ENCODE measurements at places on chromosomes 1 and 21.

GRCh38 chr1:24317956-24318614, 1.1 kb upstream of the GRHL3 start:
- no peak for DNase-seq

- no peak for DNase-seq
Measured at GRCh38 chr1:228393811-228394570, 12.6 kb downstream of the TRIM11 start.

DNA sequence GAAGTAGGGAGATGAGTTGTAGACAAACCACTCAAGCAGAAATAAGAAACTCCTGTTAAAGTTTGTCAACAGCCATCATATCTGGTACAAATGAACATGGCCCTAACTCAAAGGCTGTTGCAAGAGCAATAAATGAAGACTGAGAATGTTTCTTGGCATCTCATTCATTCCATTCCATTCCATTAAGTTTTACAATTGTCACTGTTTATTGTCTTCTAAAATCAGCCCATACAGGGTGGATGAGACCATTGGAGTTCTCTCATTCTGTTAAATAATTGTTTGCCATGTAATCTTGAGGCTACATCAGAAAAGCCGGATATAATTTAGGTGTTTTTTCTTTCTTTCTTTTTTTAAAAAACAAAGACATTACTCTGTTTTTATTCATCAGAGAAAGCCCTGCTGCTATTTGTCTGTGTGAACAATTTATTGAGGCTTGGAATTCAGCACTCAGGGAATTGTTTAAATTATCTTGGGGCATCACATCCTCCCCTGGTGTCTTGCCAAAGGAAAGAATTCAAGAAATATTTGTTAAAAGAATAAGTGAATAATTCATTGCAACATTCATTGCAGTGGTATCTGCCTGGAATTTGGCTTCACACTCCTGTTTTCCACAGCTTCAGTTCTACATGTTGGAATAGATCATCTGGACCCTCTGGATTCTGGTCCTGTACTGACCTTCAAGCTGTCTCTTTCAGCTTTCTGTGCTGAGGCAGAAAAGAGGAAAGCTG, 604.5 kb downstream of the PLPP3 start:
- DNase-seq: no peak

DNA sequence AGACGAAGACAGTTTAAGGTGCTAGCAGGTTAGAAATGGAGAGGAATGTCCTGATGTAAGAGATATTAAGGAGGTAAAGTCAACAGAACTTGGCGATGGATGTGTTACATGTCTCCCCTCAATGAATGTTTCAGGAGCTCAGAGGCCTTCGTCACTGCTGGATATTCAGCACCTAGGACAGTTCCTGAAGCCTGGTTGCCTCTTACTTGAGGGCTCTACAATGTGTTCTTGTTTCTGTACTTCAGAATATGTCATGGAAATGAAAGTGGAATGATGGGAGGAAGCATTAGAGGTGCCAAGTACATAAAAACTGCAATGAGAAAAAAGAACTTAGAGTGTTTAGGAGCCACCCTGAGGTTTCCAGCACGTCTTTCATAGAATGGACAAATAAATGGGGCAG, 17.7 kb downstream of the TNR start:
- no peak for DNase-seq
